ENCODE measurements at places on chromosomes 2 and 18.

- no peak for DNase-seq
These were observed 22.0 kb downstream of the KATNAL2 start for GRCh38 chr18:46939337-46939963.

GRCh38 chr2:18117592-18117991 is 239.1 kb downstream of the KCNS3 start:
- DNase-seq, result no peak

DNA sequence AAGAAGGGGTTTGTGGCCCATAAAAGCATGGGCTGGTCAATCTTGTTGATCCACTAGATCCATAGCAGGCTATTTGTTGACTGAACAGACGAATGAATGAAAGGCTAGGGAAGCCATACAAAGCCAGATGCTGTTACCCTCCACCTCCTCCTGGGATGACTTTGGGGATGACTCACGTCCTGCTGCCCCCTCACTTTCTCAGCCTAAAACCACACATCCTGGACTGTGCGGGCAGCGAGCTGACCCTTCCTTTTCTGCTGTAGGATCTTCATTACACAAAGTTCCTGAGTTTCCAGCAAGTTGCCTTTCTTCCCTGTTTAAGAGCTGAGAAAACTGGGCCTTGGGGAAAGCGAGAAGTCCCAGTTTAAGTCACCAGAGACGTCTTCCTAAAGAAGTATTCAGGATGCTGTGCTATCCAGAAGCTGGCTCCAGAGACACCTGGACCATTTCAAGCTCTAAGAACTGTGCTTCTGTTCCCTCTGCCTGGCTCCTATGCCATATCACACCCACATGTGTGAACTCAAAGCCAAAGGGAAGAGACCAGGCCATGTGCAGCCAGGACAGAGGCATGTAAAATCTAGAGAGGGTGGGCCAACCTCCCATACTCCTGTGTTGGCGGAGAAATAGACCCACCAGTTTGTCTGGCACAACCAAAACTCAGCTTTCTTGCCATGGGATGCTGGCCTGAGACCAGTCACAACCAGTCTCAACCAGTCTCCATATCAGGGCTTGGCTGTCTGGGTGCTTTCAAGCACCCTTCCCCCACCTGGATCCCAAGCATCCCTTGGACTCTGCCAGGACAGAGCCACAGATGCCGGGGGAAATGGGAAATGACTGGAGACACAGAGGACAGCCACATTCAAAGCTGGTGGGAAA is 4.7 kb upstream of the SLC20A1 start:
- DNase-seq, result no peak

- no peak for DNase-seq
These were observed 89.3 kb downstream of the ACVR1 start for GRCh38 chr2:157786663-157787363.

DNA sequence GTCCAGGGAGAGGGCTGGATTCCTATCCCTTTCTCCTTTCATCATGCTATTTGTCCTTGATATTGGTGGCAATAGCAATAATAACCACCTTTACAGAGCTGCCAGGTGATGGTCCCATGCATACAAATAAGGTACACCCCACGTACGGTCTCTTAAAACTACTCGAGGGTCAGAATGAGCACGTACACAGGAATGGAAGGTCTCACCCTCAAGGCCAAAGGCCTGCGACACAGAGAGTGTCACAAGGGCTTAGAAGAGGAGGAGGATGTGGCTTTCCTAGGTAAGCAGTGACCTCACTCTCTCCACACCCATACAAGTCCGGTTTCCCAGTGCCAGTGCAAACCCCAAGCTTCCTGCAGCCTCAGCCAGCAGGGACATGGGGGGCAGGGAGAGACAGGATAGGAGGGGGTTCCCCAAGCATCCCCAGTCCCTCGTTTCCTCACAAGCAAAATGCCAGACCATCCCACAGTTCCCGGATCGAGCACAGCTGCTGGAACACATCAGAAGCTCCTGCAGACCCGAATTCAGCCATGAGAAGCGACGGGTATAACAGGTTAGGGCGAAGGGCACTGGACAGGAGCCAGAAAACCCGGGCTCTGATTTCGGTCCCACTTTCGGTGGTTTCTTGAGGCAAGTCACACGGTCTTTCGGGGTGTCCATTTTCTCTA is 49.2 kb downstream of the PLB1 start:
- no peak for DNase-seq

GRCh38 chr18:22550366-22550765 is 132.7 kb upstream of the CTAGE1 start:
- DNase-seq, result no peak

GRCh38 chr2:134070281-134070741 is 183.6 kb upstream of the MGAT5 start:
- no peak for DNase-seq

DNA sequence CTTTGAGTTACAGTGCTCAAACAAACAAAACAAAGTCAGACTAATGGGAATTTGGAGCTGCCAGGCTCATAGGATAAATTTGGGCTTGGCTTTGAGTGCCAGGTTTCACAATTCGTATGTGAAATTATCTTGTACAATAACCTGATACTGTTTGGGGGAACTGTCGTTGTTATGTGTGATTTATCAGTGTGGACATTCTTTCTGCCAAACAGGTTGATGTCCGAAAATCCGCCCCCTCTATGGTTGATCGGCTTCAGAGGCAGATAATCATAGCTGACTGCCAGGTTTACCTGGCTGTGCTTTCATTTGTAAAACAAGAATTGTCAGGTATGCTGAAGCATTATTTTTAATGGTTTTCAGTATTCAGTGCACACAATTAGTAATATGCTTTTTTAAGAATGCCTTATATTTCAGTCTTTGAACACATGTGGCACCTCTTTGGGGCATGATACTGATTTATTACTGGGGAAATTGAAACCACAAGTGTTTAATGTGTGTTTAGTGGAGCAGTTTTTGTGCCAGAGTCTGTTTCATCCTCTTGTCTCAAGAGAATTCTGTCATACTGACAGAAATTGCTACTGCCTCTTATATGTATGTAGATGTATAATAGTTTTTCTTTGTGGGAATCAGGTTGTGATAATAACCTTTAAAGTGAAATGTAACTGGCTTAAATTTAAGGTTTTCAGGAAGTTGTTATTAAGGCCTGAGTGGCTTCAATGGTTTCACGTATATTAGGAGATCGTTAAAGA is 54.6 kb downstream of the TTC39C start:
- no peak for DNase-seq

GRCh38 chr2:181823405-181823804 is 68.1 kb upstream of the ITPRID2 start:
- DNase-seq, result no peak

DNA sequence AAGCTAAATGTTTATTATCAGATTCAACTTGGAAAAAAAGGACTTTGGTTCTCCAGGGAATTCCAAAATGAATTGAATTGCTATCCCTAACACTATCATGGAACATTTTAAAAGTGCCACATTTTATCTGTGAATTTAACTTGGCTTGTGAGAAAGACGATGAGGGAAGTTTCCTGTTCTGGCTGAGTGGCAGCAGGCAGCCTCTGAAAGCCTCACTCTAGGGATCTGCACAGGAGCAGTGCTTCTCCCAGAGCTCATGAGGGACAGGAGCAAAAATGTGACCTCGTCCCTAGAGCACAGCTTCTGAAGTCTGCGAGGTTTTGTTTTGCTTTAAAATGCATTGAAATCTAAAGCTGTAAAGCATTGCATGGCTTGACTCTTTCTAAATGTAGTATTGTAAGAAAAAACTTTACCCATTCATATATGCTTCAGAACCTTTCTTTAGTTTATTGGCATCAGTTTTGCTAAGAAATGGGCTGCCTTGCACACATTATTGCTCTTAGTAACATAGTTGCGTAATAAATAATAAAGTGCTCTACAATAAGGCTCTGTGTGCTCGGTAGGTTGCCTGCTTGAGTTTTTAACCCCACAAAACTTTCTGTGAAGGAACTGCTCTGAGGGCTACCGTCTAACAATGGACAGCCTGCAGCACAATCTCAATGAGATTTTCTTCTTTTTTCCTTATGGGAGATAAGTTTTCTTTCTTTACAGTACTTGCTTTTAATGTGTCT is 136.2 kb upstream of the CDCA7 start:
- DNase-seq, result no peak

DNA sequence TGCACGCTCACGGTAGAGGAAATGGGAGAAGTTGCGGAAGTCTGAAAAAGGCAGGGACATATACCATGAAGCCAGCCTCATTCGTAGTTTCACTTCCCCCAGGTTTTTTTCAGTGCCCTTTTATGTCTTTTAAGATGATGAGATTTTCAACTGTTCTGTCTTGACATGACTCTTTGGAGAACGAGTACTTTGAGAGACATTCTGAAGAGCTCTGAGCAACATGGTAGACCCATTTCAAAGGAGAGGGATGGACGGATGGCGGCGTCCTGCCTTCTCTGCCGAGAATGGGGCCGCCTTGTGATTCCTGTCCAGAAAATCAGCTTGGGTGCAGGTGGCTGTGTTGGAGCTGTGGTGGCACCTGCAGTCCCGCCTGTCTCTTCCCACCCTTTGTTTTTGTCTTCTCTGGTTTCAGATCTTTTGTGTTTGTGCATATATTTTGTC is 41.7 kb downstream of the SH3BP4 start:
- no peak for DNase-seq

GRCh38 chr2:9336241-9336575 is 87.1 kb downstream of the ITGB1BP1 start:
- DNase-seq, result no peak

DNA sequence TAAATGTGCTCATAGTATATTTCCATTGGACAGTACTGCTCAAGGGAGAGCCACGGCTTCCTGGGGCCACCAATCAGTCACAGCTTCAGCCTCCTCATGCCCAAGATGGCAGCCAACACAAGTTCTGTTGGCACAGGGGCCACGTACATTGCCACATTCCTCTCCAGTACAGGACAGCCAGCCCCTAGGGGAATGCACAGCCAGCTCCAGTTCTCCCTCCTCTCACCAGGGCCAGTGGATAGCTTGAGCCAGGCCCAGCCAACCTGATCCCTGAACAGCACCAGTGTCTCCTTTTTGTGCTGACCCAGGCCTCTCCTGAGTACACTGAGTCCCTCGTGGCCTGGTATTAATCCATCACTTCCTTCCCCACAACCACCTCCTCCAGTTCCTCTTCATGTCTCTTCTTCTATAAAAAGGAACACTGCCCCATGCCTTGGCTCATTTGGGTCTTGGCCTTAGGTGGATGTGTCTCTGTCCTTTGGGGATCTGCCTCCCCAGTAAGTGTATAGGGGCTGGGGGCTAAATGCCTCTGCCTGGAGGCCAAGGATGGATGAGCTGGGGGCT is 168.7 kb downstream of the TNS1 start:
- no peak for DNase-seq

GRCh38 chr2:13067508-13067907 is 350.8 kb downstream of the TRIB2 start:
- DNase-seq, result no peak

GRCh38 chr2:238649936-238650518 is 197.9 kb upstream of the TWIST2 start:
- no peak for DNase-seq

DNA sequence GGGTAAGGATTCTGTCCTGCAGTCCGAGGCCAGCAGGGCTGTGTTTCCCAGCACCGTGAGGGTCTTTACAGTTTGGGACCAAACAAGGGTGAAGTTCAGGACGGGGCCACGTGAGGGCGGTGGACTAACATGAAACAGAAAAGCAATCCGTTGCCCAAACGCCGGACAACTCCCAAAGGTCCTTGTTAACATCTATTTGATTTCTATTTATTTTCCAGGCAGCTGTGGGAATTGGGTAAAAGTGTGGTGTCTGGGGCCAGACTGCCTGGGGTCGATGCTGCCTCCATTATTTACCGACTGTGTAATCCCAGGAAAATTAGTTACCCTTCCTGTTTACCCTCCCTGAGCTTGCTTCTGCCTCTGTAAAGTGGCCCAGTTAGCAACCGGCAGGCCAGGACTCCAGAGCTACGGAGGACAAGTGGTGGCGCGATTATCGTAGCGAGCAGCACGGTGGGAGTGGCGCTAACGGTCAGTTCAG is 66.3 kb upstream of the TCF7L1 start:
- no peak for DNase-seq

DNA sequence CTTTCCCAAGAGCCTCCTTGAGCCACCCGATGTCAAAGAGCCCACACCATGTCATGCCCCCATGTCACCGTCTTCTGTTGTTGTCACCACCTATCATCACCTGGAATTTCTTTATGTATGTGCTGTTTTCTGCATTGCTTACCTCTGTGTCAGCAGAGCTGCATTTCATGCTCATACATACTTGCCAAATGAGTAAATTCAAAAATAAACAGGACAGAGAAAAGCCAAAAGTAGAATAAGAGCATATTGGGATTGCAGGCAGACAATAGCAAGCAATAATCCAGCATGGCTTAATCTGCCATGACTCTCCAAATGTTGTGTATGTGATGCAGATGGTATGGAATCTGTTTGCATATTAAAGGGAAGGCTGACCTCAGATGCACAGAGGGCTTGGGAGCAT is 15.3 kb upstream of the RGPD4 start:
- no peak for DNase-seq

GRCh38 chr2:84435345-84436025 is 23.6 kb downstream of the SUCLG1 start:
- no peak for DNase-seq

DNA sequence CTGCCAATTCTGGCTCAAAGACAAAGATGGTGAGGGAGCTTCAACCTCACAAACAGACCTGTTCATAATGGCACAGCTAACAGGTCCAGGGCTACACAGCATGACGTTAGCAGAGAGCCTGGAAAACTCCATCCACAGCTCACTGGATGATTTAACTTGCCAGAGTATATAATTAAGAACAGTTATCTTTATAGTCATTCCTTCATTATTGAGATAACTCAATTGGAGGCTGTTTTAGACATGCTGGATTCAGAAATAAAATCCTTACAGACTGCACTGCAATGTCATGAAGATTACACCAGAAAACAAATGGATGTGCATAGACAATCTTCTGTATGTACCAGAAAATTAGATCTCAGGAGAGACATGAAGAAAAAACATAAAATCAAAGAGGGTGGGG is 55.1 kb upstream of the LYPD1 start:
- DNase-seq, result no peak

DNA sequence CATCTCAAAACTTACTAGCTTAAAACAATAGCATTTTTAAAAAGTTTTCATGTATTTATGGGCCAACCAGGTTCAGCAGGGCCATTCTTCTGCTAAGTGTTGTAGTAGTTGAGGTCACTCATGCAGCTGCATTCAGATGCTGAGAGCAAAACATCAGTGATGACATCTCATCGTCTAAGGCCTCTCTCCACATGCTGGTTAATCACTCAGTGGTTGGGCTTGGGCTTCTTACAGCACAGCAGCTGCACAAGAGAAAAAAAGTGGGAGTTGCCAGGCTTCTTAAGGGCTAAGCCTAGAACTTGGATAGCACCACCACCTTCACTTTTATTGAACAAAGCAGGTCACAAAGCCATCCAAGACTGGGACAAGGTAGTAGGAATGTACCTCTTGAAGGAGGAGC is 190.3 kb downstream of the IRS1 start:
- DNase-seq, result no peak

DNA sequence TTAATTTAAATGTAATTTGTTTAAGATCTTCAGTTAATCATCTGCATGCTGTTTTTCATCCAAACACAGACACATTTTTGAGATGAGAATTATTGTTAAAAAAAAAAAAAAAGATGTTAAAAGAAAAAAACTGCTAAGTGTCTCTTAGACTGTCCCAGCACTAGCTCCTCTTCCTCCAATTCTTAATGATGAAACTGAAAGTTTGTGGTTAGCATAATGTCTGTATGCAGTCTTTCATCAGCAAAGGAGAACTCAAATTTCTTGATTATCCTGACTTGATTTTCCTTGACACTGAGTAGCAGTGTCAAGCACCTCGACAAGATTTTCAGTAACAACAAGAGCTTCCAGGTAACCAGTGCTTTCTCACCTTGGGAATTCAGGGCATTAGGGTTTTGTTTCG is 274.4 kb downstream of the LRRTM1 start:
- no peak for DNase-seq
